CD4-positive, alpha-beta T cell treated with Interleukin-6 at 100 ng/mL for 8 hours (primary cell): ENCODE measurements at places on chromosomes 6 and 20.

DNA sequence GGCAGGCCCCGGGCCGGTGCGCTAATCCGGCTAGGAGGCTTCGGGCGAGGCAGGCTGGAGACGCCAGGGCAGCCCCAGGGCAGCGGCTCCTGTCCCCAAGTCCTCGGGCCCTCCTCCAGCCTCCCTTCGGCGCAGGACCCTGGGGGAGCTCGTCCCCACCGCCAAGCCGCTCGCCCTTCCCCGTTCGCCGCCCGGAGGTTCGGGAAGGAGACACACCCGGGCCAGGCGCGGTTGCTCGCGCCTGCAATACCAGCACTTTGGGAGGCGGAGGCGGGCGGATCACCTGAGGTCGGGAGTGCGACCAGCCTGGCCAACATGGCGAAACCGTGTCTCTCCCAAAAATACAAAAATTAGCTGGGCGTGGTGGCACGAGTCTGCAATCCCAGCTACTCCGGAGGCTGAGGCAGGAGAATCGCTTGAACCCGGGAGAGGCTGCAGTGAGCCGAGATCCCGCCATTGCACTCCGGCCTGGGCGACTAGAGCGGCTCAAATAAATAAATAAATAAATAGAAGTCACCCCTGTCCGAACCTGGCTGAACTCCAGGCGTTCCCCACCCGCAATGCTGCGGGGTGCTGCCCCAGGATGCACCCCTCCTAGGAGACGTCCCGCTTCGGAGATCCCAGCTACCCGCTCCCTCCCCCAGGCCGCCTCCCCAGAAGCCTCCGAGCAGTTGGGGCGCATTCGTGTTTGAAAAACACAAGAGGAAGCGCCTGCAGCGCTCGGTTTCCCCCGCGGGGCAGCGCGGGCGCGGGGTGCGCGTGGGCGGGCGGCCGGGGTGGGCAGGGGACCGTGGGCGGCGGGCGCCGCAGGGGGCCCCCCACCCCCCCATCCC, 27.5 kb downstream of the SERPINB9 start:
- peak; percentile 61 for DNase-seq

DNA sequence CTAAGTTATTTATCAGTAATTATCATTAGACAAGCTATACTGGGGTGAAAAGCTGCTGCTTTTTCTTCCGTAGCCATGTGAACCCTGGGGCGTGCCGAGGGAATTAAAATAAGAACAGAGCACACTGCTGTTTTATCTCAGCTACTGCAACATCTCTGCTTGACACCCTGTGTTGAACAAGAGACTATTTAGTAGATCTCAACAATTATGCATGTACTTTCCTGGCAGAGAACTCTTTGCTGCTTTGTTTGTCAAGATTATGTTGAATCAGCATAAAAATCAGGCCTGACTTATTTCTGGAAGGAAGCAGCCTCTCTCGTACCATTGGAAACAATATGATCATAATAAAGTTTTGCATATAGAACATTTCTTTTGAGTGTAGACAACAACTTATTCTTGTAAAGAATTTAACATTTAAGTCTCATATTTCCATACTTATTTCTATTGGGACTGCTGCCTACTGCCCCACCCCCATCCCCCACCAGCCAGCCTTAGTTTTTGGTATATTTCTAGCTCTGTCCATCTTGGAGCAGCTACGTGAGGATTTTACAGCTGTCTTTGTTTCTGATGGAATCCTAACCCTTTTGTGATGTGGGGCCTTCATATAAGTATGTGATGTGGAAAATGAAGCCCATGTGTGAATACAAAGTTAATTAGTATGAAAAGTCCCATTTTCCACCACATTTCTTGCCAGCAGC, 1011.4 kb downstream of the KIF16B start:
- no peak for DNase-seq

GRCh38 chr6:62229231-62229630, 56.8 kb downstream of the KHDRBS2 start:
- DNase-seq, result no peak

- DNase-seq, result peak; percentile 55
These were observed 34.0 kb downstream of the TRERF1 start for GRCh38 chr6:42417641-42418112.

GRCh38 chr6:46796848-46797580, 3.8 kb downstream of the MEP1A start:
- DNase-seq, result no peak

GRCh38 chr6:16644540-16645250, 116.6 kb downstream of the ATXN1 start:
- no peak for DNase-seq

DNA sequence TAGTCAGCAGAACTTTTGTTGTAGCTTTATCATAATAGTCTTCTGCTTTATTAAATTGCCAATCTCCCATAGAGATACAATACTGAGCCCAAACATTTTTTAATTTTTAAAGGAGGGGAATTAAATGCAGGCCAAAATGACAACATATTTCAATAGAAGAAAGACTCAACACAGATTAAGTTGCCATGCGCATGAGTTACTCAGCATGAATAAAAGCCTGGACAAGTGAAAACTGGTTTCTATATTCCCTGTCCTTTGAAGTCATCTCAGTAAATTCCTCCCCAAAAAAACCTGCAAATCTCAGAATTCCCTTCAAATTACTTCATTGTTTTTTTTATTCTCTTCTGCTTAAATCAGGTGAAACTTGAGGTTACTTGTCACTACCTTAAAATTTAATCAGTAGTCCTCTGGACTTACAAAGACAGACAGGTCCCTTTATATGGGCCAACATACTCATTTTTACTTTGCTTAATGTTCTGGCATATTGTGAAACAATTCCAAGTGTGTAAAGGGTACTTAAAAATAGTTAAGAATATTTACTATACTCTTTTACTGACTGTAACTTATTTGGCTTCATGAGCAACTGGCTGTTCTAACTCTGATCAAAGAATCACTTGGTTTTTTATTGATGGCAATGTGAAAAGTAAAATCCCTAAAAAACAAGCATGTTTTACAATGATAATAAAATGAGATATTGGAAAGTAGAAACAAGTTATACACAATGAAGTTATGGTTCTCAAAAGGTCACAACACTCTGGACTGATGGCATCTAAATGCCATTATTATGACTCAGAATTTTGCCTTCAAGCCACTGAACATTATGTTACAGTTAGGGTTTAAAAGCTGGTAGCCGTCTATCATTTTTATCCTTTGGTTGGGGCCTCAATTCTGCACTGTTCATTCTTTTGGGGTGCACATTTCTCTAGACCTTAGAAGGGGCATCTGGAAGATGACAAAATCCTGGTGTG, 49.9 kb upstream of the COL21A1 start:
- no peak for DNase-seq

GRCh38 chr6:43185391-43185985, 3.5 kb downstream of the CUL9 start:
- DNase-seq, result peak; percentile 48

DNA sequence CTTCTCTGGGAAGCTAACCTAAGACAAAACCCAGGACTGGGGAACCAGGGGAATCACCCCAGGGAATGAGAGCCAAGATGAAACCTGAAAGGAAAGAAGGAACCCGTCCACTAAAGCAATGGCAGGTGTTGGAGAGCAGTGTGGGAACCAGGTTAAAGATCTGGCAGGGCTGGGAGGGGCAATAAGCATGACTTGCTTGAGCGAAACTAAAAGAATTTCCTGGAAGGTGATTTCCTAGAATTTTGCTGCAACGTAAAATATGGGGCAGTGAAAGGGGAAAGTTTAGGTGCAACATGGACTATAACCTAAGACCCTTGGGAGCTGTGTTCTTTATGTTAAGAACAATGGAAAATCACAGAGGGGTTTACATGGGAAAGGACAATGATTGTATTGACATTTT, 126.2 kb upstream of the SSTR4 start:
- DNase-seq, result no peak

GRCh38 chr6:42715871-42716270, 6.5 kb downstream of the PRPH2 start:
- no peak for DNase-seq

- DNase-seq, result peak; percentile 7
These were observed 416 bp downstream of the RSPH4A start for GRCh38 chr6:116616737-116617053.

GRCh38 chr6:154122195-154122925, 83.3 kb downstream of the OPRM1 start:
- DNase-seq, result no peak

DNA sequence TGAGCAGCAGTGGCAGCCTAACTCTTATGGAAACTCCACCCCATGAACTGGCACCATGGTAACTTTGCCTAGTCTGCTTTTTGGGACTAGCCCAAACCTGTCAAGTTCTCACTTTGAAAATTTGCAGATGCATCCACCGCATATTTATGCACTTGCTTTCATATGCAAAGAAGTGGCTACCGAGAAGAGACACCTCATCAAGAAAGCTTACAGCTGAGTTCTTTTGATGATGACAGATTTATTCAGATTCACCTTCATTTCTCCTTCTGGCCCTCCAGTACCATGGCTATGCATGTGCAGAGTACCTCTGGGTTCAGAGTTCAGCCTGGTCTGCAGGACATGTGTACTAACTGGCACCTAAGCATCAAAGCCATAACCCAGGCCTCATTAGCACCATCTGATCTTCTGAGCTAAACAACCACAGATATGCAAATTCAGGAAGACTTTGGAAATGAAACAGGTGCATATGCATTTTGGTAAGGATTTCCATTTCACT, 154.3 kb upstream of the TENT5A start:
- no peak for DNase-seq

GRCh38 chr6:3798055-3798919, 46.8 kb upstream of the PXDC1 start:
- DNase-seq, result no peak

- DNase-seq, result no peak
These were observed 126.6 kb upstream of the NAA20 start for GRCh38 chr20:19890445-19891051.

- DNase-seq, result no peak
These were observed at the start of gene ZNF334 for GRCh38 chr20:46512943-46513844. Gene ZNF334 (minus strand): TSS chr20:46513559. CDS start chr20:46512102, 1,457 bp downstream.

DNA sequence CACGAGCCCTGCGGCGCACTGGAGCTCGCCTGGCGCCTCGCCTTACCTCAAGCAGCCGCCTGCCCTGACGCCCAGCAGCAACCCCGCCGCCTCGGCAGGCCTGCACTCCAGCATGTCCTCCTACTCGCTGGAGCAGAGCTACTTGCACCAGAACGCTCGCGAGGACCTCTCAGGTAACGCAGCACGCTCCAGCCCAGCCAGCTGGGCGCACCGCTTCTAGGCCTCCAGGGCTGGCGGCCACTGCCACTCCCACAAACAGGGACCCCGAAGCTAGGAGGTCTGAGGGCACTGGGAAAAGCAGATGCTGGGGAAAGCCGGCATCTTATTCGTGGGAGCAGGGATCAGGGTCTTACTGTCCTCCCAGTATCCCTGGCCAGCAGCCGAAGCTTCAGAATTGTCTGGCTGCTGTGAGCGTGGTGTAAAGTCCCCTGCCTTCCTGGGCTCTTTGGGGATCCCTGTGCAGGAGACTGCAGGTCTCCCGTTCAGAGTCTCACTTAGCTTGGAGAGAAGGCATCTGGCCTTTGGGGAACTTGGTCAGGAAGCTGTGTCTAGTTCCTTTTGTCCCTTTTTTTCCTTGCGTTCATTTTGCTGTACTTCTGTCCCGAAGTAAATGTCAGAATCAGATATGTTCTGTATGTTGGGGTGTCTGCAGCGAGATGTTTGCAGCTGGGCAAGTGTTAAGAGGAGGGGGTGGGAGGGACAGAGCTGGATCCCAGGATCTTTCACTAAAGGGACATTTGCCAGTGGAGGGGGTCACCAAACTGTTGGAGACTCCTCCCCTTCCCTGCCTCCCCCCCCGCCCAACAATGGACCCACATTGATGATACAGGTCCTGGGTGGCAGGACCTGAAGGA, 1.8 kb downstream of the FOXF2 start:
- no peak for DNase-seq

GRCh38 chr6:69825904-69826303, 29.1 kb upstream of the LMBRD1 start:
- no peak for DNase-seq
